ENCODE measurements at places on chromosomes 4 and X.

DNA sequence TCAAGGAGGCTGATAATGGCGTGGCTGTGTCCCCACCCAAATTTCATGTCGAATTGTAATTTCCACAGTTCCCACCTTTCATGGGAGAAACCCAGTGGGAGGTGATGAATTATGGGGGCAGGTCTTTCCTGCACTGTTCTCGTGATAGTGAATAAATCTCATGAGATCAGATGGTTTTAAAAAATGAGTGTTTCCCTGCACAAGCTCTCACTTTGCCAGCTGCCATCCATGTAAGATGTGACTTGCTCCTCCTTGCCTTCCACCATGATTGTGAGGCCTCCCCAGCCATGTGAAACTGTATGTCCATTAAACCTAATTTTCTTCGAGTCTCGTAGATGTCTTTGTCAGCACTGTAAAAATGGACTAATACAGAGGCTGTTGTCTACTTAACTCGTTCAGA, 488.3 kb downstream of the SPRY1 start:
- DNase-seq = no peak

DNA sequence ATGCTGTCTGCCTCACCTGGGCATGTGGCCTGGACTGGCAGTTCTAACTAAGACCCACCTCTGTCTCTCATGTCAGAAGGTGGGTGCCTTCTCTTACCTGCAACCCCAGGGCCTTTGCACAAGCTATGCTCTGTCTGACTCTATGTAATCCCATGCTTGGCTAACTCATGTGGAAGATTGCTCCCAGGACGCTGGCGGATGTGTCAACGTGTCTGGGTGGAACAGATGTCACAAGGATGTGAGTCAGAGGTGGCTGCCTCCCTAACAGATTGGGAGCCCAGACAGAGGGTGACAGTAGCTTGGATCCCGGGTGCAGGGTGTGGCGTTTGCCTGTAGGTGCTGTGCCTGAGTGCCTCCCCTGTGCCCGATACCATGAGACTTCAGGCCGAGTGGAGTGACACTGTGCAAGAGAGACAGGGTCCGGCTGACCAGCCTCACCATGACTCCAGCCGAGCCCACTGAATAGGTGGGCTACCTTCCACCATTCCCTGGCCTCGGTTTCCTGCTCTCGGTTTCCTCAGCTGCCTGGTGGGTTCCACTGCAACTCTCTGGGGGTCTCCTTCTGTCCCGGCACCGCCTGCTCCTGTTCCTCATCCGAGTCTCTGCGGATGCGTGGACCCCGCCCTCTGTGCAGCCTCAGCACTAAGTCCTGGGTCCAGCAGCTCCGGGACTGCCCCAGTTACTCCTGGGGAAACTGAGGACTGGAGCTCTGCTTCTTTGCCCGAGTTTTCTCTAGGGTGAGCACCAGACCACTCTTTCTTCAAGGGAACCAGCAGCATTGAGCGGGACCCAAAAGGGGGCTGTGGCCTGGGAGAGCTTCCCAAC, 11.0 kb downstream of the SH3BP2 start:
- no peak for DNase-seq

GRCh38 chr4:41267997-41268396, 11.3 kb downstream of the UCHL1 start:
- no peak for DNase-seq

GRCh38 chr4:42906341-42906740, 13.8 kb downstream of the GRXCR1 start:
- no peak for DNase-seq

DNA sequence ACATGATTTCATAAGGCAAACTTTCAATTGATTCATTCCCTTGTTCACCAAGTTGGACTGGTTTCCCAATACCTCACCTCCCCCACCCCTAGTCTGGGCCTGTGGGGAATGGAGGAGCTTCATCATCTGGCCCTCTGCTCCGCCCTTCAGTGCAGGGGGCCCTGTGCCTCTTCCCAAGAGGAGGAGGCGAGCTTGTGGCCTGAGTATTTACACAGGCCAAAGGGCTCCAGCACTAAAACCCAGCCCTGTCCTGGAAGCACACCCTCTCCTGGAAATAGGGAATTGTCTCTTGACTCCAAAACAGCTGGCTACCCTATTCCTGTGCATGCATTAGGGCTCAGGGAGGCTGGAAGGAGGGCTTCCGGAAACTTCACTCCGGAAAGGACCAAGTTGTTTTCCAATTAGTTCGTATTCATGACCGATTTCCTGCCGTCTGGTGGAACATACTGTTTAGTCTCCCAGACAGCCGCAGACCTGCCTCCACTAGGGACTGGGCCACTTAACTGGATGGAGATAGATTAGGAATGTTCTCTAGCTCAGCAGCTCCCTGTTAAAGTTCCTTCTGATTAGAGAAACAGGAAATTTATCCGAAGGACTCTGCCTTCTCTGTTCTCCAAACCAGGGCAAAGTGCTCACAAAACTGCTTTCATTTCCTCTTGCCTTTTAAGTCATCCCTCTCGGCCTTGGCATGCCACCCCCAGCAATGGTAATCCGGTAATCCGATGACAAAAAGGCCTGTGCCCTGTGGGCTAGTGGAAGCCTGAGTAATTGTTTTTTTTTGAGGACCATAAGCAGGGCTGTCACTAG, 5.8 kb downstream of the SRPX2 start:
- DNase-seq = no peak

GRCh38 chr4:8762356-8762755, 109.3 kb downstream of the HMX1 start:
- DNase-seq = no peak

GRCh38 chr4:55765070-55765469, 54.5 kb upstream of the EXOC1L start:
- DNase-seq = no peak

DNA sequence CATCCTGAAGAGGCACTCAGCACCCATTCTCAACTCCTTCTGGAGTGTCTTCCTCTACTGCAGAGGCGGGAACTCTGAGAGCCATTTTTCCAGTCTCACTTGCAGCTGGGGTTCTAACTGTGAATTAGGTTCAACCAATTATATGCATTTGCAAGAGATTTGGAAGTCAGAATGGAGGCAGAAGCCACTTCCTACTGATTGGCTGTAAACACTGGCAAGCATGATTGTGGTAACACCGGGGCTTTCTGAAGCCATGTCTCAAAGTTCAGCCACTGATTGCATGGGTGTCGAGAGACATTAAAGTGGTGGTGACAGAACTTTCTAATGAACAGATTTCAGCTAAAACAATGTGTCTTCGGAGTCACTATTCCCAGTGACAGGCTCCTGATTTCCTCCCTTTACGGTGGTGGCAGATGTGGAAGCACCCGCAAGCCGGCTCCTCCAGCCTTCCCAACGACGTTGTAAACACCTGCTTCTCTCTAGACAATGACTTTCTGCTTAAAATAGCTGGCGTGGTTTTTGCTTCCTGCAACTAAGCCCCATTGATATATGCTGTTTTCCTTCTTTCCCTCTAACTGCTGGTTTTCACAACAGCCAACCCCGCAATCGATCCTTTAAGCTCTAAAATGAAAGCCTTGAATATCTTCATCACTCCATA, 92.0 kb downstream of the IRF2 start:
- DNase-seq = no peak

GRCh38 chr4:141711211-141711610, 74.8 kb downstream of the IL15 start:
- no peak for DNase-seq

GRCh38 chr4:30620711-30621110, 99.5 kb upstream of the PCDH7 start:
- DNase-seq = no peak

- no peak for DNase-seq
Measured at GRCh38 chr4:74623041-74623440, 171.3 kb downstream of the BTC start.

DNA sequence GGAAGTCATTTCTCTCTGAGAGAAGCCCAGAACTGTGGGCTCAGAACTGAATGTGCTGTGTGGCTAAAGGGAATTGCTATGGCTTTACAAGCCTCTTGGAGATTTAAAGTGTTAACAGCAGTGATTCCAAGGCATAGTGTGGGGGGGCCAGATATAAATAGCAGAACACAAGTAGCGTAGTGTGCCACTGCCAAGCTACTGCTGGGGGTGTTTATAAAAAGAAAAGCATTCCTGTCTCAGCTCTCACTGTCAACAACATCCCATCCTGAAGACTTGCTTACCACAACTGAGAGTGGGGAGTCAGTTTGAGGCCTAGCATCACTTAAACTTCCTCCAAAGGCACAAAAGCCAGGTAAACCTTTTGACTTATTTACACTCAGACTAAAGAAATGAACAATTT, at the start of gene ART3:
Gene ART3, plus strand, starts transcription at position 242 of the 400 bp plus-strand sequence. CDS start 1,181 bp downstream, outside the sequence.
- DNase-seq = no peak

DNA sequence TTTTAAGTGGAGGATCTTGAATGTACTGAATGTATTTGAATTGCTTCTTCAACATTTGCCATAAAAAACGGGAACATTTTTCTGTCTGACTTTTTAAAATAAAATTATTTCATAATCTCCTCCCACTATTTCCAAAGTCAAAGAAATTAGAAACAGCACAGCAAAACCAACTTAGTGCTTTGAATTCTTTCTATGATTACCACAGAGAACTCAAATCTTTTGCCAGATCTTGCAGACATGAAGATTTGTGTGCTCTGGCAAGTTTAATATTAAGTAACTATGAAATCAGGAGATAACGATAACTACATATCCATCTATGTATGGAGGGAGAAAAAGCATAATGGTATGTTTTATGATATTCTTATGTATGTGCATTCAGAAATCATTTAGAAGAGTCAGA, 982.2 kb downstream of the PCDH7 start:
- DNase-seq = no peak

- DNase-seq = no peak
Measured at GRCh38 chrX:112888916-112889315, 48.3 kb upstream of the AMOT start.

DNA sequence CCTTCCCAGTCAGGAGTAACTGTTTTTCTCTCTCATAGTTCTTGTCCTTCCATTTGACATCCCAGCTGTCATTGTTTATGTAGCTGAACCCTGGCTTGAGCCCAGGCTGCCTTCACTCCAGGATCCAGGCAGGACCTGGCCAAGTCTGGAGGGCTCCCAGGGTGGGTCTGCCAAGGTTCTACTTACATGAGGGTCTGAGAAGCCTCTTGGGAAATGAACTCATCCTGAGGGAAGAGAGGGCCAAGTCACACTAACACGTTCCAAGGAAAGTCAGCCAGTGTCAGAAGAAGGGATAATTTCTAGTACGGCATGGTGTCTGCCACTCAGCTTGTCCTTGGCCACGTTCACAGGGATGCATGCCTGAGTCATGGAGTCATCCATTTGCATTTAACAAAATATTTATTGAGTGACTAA, 54.8 kb upstream of the SRD5A3 start:
- no peak for DNase-seq

GRCh38 chr4:26819026-26819425, 41.6 kb upstream of the STIM2 start:
- DNase-seq = no peak

GRCh38 chr4:40844261-40844660, 94.5 kb downstream of the NSUN7 start:
- no peak for DNase-seq

DNA sequence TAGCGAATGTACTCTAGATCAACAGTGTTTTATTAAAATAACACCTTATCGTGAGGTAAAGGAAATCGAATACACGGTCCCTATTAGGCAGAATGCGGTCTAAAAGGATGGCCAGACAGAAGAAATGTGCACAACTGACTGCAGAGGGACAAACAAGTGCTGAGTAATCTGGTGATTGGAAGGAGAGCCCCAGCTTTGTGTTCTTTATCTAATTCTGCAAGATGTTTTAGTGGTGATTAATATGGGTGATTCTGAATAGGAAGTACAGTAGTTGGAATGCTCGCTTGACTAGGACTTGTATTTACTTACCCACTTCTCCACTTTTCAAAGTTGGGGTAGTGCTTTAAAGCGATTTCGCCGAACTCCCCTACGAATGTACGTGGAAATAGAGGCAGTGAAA, 1.2 kb downstream of the WDR44 start:
- DNase-seq = no peak

DNA sequence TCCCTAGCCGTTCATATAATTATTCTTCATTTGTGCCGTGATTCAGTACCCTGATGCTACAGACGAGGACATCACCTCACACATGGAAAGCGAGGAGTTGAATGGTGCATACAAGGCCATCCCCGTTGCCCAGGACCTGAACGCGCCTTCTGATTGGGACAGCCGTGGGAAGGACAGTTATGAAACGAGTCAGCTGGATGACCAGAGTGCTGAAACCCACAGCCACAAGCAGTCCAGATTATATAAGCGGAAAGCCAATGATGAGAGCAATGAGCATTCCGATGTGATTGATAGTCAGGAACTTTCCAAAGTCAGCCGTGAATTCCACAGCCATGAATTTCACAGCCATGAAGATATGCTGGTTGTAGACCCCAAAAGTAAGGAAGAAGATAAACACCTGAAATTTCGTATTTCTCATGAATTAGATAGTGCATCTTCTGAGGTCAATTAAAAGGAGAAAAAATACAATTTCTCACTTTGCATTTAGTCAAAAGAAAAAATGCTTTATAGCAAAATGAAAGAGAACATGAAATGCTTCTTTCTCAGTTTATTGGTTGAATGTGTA, 7.0 kb downstream of the SPP1 start:
- DNase-seq = no peak

DNA sequence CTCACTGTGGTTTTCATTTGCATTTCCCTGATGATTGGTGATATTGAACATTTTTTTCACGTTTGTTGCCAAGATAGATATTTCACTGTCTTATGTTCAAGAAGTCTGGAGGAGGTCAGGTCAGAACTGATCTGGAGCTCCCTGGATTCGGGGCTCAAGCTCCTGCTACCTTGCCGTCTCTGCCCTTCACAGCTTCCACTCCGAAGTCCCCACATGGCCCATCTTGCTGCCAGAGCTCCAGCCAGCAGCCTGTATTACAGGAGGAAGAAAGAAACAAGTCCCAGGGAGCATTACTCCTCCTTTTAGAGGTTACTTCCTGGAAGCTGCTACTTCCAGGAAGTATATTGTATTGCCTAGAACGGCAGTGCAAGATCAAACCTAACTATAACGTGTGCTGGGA, 17.9 kb upstream of the CDKN2AIP start:
- DNase-seq = no peak

Measured in activated effector memory CD4-positive, alpha-beta T cell treated with Interleukin-2 at 50 U/mL for 16 hours (primary cell).